Cortex of kidney (tissue), 1 donor: ENCODE measurements at places on chromosomes 6 and 20.

GRCh38 chr20:63408684-63409046 lies 47.5 kb upstream of the CHRNA4 start:
- DNase-seq, result no peak

- DNase-seq, result no peak
These were observed 288.2 kb downstream of the CENPW start for GRCh38 chr6:126628125-126628524.

DNA sequence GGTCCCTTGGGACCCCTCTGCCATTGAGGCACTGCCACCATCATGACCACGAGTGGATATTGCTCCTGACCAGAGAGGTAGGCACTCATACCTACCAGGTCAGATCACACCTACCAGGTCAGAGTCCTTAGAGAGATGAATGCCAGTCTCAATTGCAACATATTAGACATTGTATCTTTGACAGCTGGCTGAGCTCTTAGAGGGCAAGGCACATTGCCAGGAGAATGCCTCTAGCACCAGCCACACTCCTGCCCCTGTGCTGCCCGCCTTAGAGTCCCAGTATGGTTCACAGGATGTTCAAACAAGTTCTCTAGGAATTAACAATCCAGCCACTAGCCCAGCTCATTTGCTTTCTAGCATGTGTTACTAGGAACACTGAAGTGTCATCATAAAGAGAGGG lies 65.9 kb downstream of the TMEM244 start:
- no peak for DNase-seq

DNA sequence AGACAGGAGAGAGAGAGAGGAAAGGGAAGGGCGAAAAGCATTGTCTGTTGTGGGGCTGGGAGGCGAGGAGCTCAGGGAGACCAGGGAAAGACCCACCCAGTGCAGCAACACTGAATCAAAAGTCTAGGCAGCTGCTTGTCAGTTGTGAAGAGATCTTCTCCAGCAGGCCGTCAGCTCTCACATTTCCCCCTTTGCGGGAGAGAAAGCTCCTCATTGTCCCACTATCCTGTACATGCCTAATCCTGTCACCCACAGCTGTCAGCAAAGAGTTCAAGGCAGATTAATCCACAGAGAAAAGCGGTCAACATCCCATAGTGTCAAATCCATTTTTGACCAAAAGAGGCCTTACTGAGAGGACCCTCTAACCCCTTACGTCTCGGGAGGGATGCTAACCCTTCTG lies 27.3 kb downstream of the RNF182 start:
- DNase-seq, result no peak

- no peak for DNase-seq
These were observed 10.6 kb upstream of the SAMD3 start for GRCh38 chr6:130233330-130233729.

GRCh38 chr6:123619156-123619555 lies 17.6 kb downstream of the TRDN start:
- no peak for DNase-seq

DNA sequence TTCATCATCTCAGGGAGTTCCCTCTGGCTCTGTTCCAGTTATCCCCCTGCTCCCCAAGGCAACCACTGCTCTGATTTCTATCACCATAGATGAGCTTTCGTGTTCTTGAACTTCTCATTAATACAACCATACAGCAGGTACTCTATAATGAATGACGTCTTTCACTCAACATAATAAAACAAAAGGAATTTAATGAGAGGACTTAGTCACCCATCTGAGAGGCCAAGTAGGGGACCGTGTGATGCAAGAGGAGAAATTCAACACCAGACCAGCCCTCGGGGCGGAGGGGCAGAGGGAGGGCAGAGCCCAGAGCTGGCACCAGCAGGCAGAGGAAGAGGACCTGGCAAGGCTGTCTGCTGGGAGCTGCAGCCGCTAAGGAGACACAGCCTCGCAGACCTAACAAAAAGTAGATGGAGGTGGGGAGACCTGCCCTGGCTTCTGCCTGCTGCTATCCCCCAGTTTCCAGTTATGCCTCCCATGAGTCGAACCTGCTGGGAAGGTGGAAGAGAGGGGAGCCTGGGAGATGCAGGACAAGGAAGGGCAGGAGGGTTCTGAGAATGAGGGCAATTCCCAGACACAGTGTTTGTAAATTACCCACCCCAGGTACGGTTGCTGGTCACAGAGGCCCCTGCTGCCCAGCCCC lies 13.8 kb downstream of the CCN5 start:
- no peak for DNase-seq

DNA sequence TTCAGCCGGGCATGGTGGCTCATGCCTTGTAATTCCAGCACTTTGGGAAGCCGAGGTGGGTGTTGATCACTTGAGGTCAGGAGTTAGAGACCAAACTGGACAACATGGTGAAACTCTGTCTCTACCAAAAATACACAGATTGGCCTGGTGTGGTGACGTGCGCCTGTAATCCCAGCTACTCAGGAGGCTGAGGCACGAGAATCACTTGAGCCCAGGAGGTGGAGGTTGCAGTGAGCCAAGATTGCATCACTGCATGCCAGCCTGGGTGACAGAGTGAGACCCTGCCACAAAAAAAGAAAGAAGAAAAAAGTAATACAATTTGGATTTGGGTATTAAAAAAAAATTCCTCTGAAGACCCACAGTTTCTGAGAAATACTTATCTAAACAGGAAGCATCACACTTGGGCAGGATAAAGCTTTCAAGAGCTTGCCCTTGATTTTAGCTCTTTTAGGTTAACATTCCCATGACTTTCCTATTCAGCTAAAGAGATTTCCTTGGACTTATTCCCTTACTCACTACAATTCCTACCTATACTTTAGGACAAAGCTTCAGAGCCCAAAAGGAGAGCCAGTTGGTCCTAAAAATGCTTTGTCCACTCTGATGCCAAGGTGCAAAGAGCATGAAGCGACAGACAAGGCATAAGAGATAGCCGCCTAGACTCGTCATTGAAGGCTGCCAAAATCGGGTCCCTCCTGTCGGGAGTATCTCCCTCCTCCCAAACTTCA lies 1.9 kb downstream of the ELOVL2 start:
- no peak for DNase-seq

DNA sequence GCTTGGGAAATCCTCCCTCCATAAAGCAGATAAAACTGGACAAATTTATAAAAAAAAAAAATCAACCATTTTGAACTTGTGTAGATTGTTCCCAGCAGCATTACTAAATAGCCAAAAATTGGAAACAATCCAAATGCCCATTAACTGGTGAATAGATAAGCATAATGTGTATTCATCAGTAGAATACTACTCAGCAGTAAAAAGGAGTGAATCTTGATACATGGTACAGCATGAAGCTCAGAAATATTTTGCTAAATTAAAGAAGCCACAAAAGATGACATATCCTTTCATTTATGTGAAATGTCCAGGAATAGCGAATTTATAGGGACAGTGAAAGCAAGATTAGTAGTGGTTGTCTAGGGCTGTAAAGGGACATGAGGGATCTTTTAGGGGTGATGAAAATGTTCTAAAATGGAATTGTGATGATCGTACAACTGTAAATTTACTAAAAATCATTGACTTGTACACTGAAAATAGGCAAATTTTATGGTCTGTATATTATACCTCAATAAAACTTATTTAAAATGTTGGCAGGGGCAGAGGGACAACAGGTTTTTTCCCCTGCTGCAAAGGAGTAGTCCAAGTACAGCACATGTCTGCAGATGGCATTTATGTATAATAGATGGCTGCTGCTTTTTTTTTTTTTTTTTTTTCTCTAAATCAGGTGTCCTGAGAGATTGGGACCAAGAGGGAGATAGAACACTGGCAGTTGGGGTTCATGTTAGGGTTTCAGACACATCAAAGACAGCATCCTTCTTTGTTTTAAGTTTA lies 59.5 kb downstream of the CBFA2T2 start:
- no peak for DNase-seq

GRCh38 chr20:12068121-12068520 lies 150.4 kb downstream of the BTBD3 start:
- DNase-seq, result no peak

DNA sequence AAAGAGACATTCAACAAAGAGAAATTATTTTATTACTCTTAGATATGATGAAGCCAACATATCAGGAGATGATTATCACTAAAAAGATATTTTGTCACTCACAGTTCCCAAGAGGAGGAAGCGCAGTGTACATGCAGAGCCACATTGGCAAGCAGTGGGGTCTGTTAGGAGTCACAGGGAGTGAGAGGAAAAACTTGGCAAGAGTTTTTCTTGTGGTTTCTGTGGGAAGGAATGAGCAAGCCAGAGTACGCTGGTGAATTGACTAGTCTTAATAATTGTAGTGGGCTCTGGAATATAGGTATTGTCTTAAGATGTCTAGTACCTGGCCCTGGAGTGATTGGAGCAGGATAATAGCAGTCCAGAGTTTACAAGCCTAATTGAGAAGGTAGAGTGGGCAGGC lies 1095.2 kb downstream of the GRIK2 start:
- no peak for DNase-seq

- no peak for DNase-seq
These were observed 76.8 kb downstream of the UNC5CL start for GRCh38 chr6:40962241-40962640.

DNA sequence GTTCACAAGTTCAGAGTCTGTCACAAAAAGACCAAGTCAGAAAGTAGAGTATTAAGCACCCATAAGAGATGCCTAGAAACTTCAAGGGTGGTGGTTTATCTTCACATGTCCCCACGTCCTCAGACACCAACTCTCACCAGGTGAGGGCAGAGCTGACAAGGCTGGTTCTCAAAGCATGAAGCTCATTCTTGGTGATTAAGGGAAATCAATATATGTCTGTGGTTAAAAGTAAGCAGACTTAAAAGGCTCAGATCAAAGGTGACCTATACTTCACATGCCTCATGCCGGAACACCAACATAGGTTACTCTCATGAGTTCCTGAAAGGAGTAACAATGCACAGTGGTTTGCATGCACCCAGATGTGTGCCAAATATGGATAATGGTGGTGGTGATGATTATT lies 27.0 kb downstream of the IL17A start:
- DNase-seq, result no peak

GRCh38 chr20:39661833-39662232 lies 699.7 kb downstream of the DHX35 start:
- no peak for DNase-seq

- no peak for DNase-seq
These were observed 95.8 kb upstream of the UST start for GRCh38 chr6:148650941-148651505.

DNA sequence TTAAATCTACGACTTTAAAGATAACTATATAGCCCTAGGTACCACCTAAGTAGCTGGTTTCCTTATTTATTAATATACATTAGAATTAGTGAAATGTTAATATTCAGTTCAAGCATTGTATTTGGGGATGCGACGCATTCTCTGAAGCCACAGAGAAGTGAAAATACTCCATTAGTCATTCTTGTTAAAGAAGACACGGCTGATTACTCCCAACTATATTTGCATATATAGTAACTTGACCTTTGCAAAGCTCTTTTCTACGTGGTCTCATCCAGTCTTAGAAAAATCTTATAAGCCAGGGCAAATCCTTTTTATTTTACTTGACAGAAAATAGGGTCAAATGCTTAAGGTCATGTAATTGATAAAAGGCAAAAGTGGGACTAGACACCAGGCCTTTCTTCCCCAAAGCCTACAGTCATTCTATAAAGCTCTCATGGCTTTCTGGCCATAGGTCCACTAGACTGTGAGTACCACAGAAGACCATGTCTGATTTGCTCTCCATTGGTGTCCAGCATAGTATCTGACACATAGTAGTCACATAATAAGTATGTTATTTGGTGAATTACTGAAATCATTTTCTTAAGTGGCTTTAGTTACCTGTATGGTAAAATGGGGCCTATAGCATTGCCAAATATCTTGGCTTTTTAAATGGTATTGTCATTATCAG lies 11.3 kb downstream of the ZHX3 start:
- DNase-seq, result no peak

GRCh38 chr6:26158581-26159356 lies 71.5 kb downstream of the HFE start:
- no peak for DNase-seq

- DNase-seq, result no peak
These were observed 231.6 kb downstream of the THBS2 start for GRCh38 chr6:169022079-169022478.

DNA sequence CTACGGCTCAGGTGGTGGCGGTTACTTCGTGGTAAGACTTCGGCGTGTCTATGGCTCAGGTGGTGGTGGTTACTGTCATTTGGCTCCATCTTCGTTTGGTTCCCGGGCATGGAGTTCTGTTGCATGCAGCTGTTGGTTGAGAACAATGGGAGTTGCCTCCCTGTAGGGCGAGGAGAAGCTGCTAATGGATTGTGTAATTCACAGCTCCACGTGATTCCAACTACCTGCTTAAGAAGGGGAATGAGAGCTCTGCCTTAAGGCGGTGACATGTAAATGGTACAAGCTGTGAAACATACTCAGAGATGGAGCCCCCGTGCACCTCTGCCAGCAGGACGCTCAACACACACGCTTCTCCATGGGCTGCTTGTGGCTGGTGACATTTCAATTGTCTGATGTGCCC lies 12.4 kb upstream of the DACT2 start:
- no peak for DNase-seq

DNA sequence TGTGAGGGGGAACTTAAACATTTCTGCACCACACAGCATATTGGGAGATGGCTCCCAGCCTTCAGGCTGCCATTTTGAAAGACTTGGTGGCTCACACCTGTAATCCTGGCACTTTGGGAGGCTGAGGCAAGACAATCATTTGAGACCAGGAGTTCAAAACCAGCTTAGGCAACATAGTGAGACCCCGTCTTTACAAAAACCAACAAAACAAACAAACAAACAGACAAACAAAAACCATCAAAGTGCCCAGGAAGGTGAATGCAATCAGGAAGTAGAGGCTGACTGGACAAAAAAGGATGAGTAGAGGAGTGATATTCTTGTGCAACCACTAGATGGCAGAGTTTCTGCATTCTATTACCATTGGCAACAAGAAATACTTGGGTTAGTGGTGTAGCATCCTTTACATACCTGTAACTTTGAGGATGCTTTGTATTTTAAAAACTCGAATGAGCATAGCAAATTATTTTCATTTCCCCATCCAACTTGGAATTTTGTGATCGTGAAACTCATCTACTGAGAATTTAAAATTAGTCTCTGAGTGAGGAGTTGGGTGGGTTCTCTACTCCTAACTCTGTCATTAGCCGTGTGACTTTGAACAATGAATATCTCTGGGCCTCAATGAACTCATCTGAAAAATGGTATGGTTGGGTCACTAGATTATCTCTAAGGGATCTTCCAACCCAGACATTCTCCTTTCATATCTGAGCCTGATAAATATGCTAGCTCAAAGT lies 84.4 kb downstream of the CRYBG1 start:
- DNase-seq, result no peak

DNA sequence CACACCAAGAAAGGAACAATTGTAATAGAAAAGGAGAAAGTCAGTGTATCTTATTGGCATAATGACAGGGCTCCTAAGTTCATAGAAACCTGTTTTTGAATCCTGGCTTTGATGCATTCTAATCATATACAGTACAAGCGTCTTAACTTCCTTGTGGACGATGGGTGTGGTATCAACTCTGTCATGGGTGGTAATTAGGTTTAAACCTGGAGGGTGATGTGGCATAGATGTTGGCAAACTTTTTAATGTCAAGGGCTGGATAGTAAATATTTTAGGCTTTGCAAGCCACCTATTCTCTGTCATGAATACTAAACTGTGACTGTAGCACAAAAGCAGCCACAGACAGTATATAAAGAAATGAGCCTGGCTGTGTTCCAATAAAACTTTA lies 138.7 kb upstream of the EDN1 start:
- DNase-seq, result no peak

GRCh38 chr6:137926207-137926731 lies 59.2 kb downstream of the TNFAIP3 start:
- DNase-seq, result no peak
